ENCODE measurements at places on chromosomes 4 and X. TPM values are rescaled to one million over a fixed set of nuclear protein-coding genes. Genes with fewer than 3 reads are reported as not detected.

The TKTL2 gene
- 0.07 TPM for total RNA-seq

- DNase-seq = no peak
- no peak overlapping the region for H3K4me3 ChIP-seq
- H3K36me3 ChIP-seq = no peaks in the 10 kb centered on the region
- no peaks in the 10 kb centered on the region for H3K27me3 ChIP-seq
- no peaks in the 10 kb centered on the region for H3K4me1 ChIP-seq
Measured at GRCh38 chrX:129077424-129078170, 445.7 kb downstream of the SMARCA1 start.

- DNase-seq = no peak
- no peaks in the 10 kb centered on the region for H3K4me1 ChIP-seq
- H3K27me3 ChIP-seq = no peaks in the 10 kb centered on the region
- H3K4me3 ChIP-seq = no peak overlapping the region
- no peak overlapping the region for H3K27ac ChIP-seq
- H3K36me3 ChIP-seq = no peaks in the 10 kb centered on the region
Measured at GRCh38 chr4:45215976-45216542, 489.7 kb upstream of the GNPDA2 start.

- DNase-seq = no peak
- no peaks in the 10 kb centered on the region for H3K4me1 ChIP-seq
- H3K36me3 ChIP-seq = no peaks in the 10 kb centered on the region
- no peak overlapping the region for H3K27ac ChIP-seq
- H3K27me3 ChIP-seq = no peaks in the 10 kb centered on the region
Measured at GRCh38 chrX:10851809-10852208, 231.4 kb upstream of the MID1 start.

- no peak for DNase-seq
- no peak overlapping the region for H3K4me3 ChIP-seq
- no peaks in the 10 kb centered on the region for H3K4me1 ChIP-seq
- no peaks in the 10 kb centered on the region for H3K27me3 ChIP-seq
- no peaks in the 10 kb centered on the region for H3K36me3 ChIP-seq
Measured at GRCh38 chrX:100995469-100995868, 26.0 kb downstream of the ARL13A start.

DNA sequence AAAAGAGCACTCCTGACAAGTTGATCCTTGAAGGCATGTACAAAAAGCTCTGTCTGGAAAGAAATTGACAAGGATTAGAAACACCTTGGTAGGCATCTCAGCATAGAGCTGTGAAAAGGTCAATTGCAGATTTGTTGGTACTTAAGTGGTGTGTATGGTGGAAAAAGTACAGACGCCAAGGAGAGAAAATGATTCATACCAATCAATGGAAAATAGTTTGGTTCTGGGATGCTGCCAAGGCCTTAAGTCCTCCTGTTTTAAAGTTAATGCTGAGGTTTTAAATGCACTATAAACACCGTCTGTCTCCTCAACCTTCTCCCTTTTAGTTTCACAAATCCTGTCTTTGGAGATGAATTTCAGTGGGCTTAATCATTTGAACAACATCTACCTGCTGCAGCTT, 524.1 kb downstream of the IL15 start:
- no peak overlapping the region for H3K4me3 ChIP-seq
- no peaks in the 10 kb centered on the region for H3K4me1 ChIP-seq
- H3K36me3 ChIP-seq = no peaks in the 10 kb centered on the region

GRCh38 chr4:156169861-156170260, 216.2 kb upstream of the CTSO start:
- H3K36me3 ChIP-seq = no peaks in the 10 kb centered on the region
- peaks cover 12% of the 10 kb centered on the region for H3K4me1 ChIP-seq
